ENCODE measurements at places on chromosomes 11 and 22.

DNA sequence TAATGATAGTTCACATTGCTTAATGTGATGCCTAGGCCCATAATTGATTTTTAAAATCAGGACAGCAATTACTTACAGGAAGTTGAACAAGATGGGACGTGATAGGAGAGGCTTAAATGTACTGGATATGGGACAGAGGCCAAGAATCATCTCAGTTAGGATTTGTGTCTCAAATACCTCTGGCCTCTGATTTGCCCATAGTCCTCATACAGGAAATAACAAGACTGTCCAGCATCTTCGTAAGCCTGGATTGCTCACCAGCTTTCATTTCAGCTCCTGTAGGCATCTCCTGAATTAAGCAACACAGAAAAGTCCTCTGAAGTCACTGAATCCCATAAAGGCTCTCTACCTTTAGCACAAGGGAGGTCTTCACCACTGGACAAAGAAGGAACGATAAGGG lies at the start of gene MRGPRX3:
Gene MRGPRX3, plus strand, starts transcription at position 231 of the 400 bp plus-strand sequence. CDS start 4,632 bp downstream, outside the sequence.
- no peak for DNase-seq

- peak; percentile 38 for DNase-seq
Observed at GRCh38 chr11:76803811-76804600, 20.9 kb downstream of the TSKU start.

GRCh38 chr11:79672786-79673185 lies 232.0 kb upstream of the TENM4 start:
- DNase-seq: no peak

GRCh38 chr11:46718155-46719019 lies 626 bp upstream of the F2 start:
- no peak for DNase-seq

DNA sequence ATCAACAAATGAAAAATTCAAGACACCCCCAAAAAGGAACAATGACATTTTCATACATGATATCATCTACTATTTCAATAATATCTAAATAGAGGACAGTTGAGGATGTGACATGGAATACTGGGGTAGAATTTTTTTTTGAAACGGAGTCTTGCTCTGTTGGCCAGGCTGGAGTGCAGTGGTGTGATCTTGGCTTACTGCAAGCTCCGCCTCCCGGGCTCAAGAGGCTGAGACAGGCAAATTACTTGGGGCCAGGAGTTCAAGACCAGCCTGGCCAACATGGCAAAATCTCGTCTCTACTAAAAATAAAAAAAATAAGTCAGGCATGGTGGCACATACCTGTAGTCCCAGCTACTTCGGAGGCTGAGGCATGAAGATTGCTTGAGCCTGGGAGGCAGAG lies 41.4 kb downstream of the LRRC74B start:
- DNase-seq: no peak

Data from stimulated activated CD4-positive, alpha-beta T cell treated with anti-CD3 and anti-CD28 coated beads, Interleukin-15, amount 100 ng/mL, for 1 hour (primary cell).